NCI-H1417 treated with DMSO at 0.1 percent for 48 hours (cell line): ENCODE measurements at places on chromosomes 6 and 20.
A peak's percentile ranks its signal among the peaks of the same experiment; 100 is the strongest.

DNA sequence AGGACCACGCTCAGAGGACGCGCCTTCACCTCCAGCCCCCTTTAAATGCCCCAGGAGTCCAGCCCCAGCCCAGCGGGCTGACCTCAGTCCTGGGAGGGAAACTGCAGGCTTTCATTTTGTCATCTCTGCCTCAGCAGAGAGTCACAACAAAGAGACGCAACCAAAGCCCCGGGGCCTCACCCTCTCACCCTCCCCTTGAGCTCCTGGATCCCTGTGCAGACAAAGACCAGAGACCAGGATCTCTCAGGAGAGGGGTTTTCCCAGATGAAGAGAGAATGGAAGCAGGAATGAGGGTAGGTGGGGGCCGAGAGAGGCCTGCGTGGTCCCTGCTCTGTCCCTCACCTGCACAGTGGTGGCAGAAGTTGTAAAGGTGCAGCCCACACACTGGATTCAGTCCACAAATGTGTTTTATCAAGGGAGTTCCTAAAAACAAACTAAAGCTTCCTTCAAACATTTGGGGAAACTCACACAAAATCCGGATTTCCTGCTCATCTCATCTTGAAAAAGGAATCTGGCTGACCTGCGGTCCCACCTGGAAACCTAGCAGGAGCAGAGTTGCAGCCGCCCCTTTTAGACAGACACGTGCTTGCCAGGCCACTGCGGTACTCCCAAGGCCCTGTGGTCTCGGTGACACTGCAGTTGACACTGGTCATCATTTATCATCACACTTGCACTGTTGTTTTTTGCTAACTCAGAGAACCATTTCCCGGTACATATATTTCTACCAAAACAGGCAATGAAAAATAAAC, 27.1 kb downstream of the PTGIS start:
- no peak for DNase-seq

- DNase-seq = no peak
Observed at GRCh38 chr20:19121463-19121862, 91.0 kb upstream of the SLC24A3 start.

- DNase-seq = no peak
Observed at GRCh38 chr6:149231778-149232177, 85.7 kb upstream of the TAB2 start.

DNA sequence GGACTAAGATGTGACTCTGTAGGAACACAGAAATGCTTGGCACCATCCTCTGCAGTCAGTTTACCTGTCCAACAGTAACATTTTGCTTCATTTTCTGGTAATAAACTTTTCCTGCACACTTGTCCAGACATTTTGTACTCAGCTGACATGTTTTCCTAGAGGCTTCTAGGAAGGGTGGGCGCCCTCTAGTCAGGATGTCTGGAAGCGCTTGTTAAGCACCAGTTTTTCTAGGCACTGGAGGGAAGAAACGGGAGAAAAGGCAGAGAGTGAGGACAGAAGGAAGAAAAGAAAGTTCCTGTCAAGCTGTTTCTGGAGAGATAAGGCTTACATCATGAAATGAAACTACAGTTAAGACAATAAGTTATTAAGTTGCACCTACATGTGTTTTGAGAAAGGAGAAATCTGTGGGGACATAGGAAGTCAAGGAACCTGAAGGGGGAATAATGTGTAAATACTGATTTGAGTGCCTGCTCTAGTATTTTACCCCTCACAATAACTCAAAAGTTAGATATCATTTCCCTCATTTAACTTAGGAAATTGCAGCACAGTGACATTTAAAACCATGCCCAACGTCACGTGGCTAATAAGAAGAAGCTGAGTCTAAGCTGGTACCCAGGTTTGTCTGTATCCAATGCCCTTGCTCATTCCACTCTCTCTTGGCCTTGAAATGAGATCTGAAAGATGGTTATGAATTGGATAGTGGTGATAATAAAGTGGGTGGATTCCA, 42.7 kb upstream of the TNFRSF21 start:
- no peak for DNase-seq

DNA sequence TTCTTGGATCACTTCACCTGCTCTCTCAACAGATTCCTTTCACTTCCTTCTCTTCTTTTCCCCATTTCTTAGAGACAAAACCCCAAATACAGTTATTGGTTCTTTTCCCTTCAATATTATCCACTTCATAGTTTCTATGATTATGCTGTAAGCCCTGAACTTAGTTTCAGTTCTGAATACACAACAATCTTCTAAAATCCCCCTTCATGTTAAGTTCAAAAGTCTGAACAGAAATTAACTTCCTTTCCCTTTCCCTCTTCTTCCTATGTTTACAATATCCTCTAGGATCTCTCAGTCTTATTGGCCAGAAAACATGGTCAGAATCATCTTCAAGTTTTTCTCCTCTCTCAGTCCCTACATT, 57.7 kb downstream of the OGFRL1 start:
- DNase-seq = no peak

GRCh38 chr20:50175938-50176933, 14.4 kb upstream of the CEBPB start:
- DNase-seq = no peak

- no peak for DNase-seq
Observed at GRCh38 chr6:148140772-148141557, 201.7 kb upstream of the SASH1 start.

- peak; percentile 32 for DNase-seq
Observed at GRCh38 chr20:25090492-25091429, 8.8 kb upstream of the VSX1 start.

DNA sequence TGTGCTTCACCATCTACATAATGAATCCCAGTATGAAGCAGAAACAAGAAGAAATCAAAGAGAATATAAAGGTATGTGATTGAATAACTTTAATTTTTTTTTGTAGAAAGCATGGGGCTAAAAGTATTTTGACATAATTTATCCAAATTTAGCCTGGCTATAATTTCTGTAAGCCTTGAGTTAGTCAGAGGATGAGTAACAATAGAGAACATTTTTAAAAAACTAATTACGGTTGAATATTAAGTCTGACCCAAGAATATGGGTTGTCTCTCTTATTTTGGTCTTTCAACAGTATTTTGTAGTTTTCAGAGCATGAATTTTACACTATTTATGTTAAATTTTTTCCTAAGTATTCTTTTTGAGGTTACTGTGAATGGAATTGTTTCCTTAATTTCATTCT, 2.5 kb downstream of the GMNN start:
- DNase-seq = no peak

GRCh38 chr6:155177363-155177961, 86.4 kb upstream of the CLDN20 start:
- peak; percentile 84 for DNase-seq

GRCh38 chr6:153087436-153087835, 43.6 kb downstream of the RGS17 start:
- no peak for DNase-seq

GRCh38 chr6:39254999-39255535, 25.8 kb upstream of the KCNK5 start:
- DNase-seq = no peak

DNA sequence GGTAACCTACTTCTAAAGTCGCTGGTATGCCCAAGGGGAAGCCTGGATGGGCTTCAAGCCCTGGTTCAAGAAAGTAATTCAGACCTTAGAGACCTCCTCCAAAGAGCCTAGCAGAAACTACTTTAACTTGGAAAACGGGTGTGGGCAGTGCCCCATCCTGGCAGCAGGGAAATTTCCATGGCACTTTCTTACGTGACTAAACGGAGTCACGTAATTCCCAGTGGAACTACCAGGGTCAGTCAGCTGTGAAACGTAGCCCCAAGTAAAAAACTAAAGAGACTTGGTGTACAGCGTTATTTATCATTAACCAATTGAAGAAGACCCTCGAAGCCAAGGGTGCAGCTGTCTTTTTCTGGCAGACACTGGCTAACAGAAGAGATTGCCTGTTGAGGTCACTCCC, 114.0 kb downstream of the RCAN2 start:
- no peak for DNase-seq

DNA sequence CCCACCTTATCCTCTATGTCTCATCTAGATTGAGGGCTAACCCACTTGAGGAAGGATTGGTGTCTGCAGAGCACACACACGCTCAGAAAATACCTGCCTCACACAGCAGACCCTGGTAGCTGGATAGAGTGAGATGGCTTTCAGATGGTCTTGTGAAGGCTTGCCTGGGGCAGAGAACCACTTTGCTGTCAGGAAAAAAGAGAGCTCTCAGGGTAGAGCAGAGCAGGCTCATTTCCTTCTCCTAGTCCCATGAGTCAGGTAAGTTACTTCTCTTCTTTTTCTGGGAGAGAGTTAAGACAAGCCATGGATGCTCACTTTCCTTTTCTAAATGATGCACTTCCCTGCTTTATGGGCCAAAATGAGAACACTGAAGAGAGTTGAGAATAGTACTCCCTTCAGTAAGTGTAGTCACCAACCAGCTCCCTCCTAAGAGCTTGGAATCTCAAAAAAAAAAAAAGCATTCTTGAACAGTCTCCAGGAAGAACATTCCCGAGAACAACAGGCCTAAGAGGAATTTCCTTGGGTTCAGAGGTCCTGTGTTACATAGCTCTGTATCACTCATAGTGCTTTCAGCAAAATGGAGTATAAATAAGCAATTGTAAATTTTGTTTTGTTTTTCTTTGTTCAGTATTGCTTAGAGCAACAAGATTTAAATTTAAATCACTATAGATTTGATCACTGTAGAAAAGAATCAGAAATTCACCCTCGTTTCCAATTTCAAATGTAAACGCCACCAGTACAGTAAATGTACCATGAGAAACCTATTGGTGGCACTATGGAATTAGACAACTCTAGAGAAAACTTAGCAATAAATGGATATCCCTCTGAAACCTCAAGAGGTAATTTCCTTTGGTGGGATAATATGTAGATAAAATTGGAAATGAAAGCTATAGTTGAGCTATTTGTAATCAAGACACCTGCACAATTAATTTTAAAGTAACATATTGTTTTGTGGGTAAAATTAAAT, 530.3 kb downstream of the RFPL4B start:
- no peak for DNase-seq

- no peak for DNase-seq
Observed at GRCh38 chr20:32473231-32474008, 111.7 kb downstream of the NOL4L start.

- no peak for DNase-seq
Observed at GRCh38 chr6:116971959-116972358, 94.9 kb downstream of the RFX6 start.

DNA sequence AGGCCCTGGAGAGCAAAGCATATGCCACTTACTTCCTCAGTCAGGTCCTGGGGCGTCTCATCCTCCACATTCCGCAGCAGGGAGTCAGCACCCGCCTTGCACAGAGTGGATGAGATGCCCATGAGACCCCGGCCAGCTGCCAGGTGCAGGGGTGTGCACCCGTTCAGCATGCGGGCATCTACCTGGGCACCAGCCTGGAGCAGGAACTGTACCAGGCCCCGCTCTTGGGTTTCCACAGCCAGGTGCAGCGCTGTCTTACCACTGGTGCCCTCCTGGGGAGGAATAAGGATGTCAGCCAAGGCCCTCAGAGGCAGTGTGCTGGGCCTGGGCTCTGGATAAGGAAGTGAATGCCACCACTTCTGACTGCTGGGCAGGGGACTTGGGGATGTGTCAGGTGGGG, 2.7 kb upstream of the SLC35B2 start:
- DNase-seq = no peak
